Memory B cell (primary cell): ENCODE measurements at places on chromosomes 3 and 15.

- DNase-seq, result no peak
Observed at GRCh38 chr3:15325228-15325627, 7.2 kb downstream of the SH3BP5 start.

DNA sequence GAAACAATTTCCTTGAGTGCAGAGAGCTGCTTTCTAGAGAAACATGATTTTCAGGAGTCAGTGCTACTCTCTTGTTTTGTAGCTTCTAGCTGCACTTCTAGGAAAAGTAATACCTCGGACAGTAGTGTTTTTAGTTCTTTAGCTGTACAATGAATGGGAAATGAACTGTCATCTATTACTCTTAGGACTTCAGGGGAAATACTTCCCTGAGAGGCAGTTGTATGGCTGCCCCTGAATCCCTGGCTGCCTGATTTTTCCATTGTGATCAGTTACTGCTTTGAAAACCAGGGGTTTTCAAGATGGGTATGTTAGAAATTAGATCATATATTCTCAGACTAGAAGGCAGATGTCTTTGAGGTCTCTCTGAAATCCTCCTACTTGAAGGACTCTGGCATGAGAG is 200.3 kb upstream of the SEMA6D start:
- no peak for DNase-seq

DNA sequence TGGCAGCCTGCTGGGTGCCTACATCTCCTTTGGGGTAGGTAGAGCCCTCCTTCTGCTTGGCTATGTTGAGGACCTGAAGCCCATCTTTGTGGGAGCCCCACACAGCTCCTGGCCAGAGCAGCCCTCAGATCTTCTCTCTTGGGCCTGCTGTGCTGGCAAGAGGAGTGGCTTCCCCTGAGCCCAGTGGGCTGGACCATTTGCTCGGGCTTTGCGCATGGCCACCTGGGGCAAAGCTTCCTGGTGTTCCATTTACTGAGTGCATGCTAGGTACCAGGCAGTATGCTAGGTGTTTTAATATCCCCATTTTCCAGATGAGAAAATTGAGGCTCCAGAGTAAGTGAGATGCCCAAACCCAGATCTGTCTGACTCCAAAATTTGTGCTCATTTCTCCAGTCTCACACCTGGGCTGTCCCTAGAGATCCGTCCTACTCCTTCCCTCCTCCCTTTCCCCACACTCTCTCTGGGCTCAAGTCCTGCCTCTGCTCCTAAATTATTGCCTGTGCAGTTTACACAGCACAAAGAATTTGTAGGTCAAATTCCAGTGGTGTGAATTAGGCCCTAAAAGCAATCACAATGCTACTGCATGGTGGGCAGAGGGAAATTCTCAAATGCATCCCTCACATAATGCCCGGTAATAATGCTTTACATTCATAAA is 39.7 kb downstream of the SLC28A1 start:
- no peak for DNase-seq

- DNase-seq, result no peak
Observed at GRCh38 chr3:151434151-151434890, 26.5 kb downstream of the IGSF10 start.

DNA sequence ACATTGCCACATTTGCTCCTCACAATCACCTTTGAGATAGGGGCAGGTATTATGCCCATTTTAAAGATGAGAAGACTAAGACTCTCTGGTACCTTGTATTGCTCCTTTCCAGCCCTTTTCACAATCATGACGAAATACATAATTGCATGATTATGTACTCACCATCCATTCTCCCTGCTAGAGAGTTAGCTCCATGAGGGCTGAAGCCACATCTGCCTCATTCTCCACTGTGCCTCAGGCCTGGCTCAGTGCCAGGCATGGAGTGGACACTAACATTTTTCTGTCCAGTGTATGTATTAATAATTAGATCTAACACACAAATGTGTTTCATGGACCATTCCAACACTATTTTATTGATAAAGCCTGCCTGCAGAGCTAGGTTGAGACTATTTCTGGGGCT is 191.4 kb downstream of the MINAR1 start:
- DNase-seq, result no peak
